ENCODE measurements at places on chromosomes 5 and 9.

DNA sequence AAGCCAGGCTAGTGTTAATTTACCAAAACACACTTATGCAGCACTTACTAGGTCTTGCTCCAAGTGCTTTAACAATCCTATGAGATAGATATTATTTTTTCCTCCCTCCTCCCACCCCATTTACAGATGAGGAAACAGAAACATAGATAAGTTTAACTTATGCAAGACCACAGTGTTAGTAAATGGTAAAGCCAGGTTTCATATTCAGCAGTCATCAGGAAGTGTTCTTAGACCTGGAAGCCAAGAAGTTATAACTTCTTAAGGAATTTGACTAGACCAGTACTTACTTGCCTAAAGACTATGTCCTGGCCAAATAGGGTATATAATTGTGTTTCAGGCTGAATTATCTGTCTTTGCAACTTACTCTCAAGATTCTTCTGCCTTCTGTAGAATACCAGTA lies 15.9 kb downstream of the ABHD17B start:
- DNase-seq = no peak

DNA sequence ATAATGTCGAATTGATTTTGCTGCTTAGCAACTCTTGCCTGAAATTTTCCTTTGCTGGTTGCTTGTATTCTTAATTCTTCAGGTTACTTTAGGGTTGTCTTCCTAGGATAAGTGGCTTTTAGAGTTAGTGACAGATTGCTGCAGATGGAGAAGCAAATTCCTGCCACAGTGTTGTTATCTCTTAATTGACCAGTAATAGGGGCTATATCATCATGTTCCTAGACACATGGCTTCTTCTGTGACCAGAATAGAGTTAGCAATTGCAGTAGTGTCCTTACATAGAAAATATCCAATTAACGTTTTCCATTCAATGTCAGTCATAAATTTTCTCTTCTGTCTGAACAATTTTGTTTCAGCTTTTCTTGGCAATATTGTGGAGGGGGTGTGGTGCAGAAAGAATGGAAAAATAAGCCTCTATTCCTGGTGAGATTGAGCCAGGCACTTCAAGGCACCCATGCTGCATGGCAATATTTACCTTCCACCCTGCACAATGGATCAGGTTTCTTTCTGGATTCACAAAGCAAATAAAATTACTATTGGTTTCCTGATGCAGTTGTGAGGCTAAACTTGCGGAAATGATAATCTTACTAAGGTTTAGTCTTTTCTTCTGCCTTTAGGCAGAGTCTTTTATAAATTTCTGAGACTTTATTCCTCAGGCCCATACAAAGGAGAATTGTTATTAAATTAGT lies 1481.5 kb downstream of the EFNA5 start:
- peak; percentile 64 for DNase-seq

GRCh38 chr5:140108093-140109017 lies 5.6 kb upstream of the PURA start:
- peak; percentile 73 for DNase-seq

DNA sequence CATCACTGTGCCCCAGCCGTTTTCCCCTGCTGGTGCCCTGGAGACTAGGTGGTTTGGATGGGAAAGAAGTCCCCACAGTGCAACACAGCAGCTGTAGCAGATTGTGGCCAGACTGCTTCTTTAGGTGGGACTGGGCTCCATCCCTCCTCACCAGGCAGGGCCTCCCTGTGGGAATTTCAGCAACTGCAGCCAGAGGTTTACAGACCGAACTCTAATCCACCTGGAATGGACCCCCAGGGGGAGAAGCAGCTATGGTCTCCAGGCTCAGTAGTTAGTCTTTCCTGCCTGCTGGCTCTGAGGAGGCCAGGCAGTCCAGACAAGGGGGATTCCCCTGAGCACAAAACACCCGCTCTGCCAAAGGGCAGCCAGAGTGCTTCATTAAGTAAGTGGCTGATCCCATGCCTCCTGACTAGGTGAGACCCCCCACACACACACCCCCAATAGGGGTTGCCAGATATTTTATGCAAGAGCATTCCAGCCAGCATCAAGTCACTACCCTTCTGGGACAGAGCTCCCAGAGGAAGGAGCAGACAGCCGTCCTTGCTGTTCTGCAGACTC lies 188.9 kb downstream of the SGCD start:
- no peak for DNase-seq

GRCh38 chr9:124388275-124389048 lies 26.8 kb downstream of the PSMB7 start:
- DNase-seq = no peak

GRCh38 chr5:82679660-82680059 lies 397.5 kb downstream of the TMEM167A start:
- DNase-seq = no peak

GRCh38 chr5:119028575-119028974 lies 40.2 kb upstream of the DTWD2 start:
- no peak for DNase-seq

DNA sequence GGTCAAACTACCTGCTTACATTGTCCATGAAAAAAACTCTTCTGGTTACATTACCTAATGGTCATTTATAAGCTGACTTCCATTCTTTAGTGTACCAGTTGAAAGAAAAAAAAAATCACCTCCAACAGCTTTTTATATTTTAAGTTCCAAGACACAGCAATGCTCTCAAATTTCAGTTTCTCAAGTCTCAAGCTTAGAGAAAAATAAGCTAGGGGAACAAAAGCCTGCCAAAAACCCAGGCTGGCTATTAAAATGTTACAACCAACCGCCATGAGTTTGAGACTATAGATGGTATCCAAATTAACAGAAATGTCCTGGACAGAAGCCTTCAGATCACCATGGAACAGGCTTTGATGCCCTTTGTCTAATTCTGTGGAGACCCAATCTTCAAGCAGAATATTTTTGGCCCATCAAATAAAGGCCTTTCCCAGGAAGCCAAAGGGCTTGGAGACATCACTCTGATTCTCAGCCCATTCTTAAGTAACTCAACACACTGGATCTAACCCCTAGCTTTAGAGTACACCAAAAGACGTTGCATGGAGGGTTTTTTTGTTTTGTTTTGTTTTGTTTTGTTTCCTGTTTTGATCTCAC lies 343.7 kb downstream of the GLIS3 start:
- no peak for DNase-seq

DNA sequence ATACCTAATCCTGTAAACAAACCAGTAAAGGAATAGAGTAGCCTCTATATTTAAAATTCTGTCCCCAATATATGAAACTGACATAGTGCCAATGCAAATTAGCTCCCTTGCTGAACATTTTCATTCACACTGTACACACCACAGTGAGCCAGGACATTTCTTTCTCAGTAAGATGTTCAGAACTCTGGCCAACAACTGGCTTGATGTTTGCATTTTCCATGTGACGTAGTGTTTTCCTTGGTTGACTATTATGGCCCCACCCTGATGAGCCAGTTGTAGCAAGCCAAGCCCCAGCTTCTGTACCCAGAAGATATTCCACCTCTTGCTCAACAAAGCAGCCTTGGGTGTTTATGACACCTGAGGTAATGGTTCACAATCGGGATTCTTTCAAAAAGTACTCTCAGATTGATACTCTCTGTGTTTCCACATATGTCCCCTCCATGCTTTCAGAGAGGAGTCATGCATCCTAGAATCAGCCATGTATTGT lies 17.7 kb upstream of the ANXA1 start:
- no peak for DNase-seq

GRCh38 chr5:10301266-10301665 lies 6.4 kb downstream of the CMBL start:
- peak; percentile 72 for DNase-seq

GRCh38 chr9:3894772-3895171 lies 369.0 kb upstream of the RFX3 start:
- no peak for DNase-seq

DNA sequence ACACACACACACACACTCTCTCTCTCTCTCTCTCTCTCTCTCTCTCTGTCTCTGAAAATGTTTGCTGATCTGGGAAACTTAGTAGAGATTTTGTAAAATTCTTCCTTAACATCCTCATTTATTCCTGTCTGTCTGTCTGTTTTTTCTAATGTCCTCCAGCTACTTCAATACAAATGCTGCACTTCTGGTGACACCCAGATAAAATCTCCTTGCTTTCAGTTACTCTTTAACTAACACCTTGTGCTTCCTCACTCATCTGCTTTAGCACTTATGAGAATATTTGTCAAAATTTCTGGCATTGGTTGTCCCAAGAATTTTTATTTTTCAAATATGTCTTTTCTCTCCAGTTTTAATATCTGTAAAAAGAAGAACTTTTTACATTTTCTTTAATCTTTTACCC lies 35.0 kb upstream of the ARRDC3 start:
- no peak for DNase-seq

- peak; percentile 17 for DNase-seq
Observed at GRCh38 chr5:25713259-25713658, 1068.5 kb upstream of the CDH10 start.

DNA sequence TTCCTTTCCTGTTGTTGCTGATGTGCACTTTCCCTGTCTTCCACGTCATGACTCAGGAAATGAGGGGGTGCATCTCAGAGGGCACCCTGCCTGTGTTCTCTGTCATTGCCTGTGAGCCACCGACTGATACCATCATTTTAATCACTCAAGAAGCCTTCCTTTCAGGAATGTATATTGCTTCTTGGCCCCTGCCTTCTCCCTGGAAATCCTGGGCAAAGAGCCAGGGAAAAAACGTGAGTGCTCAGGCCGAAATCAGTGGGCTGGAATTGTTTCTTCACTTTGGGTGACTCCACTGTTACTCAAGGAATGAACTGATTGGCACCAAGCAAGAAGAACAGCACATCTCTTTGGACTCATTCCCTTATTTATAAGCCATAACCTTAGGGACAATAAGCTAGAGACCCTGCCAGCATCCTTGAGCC lies 126.1 kb downstream of the SNX18 start:
- no peak for DNase-seq

GRCh38 chr5:109865637-109866036 lies 175.9 kb downstream of the MAN2A1 start:
- peak; percentile 16 for DNase-seq

DNA sequence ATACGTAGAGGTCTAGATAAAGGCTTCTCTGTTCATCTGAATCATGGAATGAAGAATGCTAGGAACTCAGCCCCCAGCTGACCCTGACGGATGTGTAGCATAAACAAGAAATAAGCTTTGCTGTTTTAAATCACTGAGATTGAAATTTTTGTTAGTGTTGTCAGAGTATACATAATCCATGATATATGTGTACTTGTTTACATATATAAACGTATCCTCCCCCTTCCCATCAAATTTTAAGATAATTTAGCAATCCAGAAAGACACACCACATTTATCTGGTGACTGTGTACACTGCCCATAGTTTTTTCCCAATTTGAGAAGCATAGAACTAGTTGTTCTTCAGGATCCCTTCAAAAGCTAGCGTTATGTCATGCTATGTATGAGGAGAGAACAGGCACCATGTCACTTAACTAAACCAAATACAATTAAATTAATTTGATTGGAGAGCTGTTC lies 80.8 kb upstream of the OSMR start:
- DNase-seq = no peak

GRCh38 chr5:11383506-11384095 lies 520.6 kb downstream of the CTNND2 start:
- DNase-seq = peak; percentile 40

DNA sequence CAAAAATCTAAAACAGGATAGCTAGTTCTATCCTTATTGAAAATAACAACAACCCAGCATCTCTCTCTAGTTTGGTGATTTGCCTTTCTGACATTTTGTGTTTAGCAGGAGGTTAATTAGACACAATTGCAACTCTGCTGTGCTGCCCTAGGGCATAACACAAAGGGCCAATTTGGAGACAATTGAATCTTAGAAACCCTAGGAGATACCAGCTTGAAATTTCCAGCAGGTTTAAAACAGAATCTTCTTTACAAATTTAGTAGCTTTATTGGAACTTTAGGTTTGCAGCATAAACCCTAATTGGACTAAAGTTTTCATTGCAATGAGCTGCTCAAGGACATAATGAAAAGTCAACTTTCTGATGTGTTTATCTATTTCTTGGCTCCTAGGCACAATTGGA lies 166.7 kb upstream of the FER start:
- peak; percentile 44 for DNase-seq

DNA sequence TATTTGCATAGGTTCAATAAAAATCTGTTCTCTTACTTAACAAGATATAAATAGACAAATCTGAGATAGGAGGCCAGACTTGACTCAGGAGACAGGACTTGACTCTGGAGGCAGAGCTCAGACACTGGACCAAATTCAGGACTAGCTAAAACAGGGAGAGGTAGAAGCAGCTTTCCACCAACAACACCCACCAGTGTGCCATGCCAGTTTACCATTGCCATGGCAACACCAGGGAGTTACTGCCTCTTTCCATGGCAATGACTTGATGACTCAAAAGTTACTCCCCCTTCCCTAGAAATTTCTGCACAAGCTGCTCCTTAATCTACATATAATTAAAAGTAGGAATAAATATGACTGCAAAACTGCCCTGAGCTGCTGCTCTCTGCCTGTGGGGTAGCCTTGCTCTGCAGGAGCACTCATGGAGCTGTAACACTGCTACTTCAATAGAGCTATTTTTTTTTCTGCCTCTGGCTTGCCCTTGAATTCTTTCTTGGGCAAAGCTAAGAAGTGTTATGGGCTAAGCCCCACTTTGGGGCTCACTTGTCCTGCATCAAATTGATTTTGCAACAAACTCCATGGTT lies 473.0 kb downstream of the PLK2 start:
- DNase-seq = peak; percentile 1

DNA sequence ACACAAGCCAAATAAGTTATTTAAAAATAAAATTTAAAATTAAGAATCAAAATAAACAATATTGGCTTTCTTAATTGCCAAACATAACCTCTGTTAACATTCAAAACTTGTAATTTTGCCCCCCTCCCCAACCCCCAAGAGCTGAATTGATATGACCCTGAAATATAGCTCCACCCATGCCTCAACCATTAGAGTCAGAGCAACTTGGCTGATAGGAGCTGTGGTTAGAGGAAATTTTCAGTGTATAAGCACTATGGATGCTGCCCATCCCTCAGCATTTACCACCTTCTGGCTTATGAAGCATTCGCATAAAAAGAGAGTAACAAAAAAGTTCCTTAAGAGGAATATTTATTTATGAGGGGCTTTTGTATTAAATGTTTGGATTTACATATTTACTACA lies 6.1 kb downstream of the POC5 start:
- DNase-seq = no peak

DNA sequence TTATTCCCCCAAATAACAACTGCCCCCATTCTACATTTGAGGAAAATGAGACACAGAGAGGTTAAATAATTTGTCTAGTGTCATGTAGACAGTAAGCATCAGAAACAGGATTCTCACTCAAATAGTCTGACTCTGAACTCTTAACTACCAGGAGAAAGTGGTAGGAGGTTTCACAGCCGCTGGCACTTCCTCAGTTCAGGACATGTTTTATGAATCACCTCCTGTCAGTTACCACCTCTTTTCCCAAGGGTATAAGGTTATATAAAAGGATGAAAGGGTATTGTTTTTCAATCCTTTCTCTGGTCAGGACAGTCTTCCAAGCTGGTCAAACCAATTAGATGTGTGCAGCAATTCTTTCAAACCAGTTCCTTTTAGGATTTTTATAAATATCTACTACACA lies 52.1 kb downstream of the TSSK1B start:
- no peak for DNase-seq

GRCh38 chr5:1161833-1162229 lies 39.6 kb upstream of the SLC6A19 start:
- no peak for DNase-seq

- DNase-seq = no peak
Observed at GRCh38 chr9:37908698-37909186, 4.8 kb upstream of the SLC25A51 start.

- DNase-seq = no peak
Observed at GRCh38 chr5:101429241-101429640, 526.2 kb upstream of the ST8SIA4 start.

GRCh38 chr9:73536403-73536802 lies 384.7 kb downstream of the ANXA1 start:
- DNase-seq = no peak

All from NCI-H1417 (cell line).